Renal cortex interstitium (tissue), 15 donors: ENCODE measurements at places on chromosomes 6 and 20.

GRCh38 chr6:137763886-137764285 lies 103.2 kb upstream of the TNFAIP3 start:
- DNase-seq = no peak

DNA sequence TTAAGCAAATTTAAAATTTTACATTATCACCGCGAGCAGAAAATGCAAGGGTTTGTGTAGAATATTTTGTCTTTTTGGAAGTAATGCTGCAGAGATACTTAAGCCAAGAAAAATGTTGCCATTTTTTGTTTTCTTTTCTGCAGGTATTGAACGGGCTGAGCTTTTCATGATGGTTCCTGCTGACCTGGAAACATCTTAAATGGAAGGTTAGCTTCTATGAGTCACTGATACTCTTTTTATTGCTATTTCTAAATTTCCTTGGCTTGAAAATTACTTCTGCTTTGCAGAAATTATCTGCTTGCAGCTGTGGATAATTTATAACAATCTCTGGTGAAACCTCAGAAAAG lies 12.7 kb downstream of the SYTL3 start:
- DNase-seq = no peak

DNA sequence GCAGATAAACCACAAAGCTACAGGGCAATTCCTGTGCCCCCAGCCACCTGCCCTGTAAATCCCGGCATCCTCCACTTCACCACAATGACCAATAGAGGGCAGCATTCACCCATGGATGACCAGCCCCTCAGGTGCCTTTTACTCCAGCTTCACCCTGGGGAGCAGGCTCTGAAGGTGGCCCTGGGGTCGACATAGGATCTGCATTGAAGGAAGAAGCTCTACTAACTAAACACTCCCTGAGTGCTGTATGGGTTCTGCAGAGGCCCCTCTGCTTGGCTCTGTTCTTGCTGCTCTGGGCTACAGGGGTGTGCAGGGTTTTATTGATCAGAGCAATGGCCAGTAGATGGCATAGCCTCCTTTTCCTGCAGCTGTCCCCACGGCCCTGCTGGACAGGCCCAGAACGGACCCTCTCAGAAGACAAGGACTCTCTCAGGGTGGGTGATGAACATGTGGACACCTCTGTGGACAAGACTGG lies 20.3 kb downstream of the CST4 start:
- DNase-seq = peak; percentile 34

GRCh38 chr6:2853769-2854395 lies 12.2 kb upstream of the SERPINB1 start:
- no peak for DNase-seq

DNA sequence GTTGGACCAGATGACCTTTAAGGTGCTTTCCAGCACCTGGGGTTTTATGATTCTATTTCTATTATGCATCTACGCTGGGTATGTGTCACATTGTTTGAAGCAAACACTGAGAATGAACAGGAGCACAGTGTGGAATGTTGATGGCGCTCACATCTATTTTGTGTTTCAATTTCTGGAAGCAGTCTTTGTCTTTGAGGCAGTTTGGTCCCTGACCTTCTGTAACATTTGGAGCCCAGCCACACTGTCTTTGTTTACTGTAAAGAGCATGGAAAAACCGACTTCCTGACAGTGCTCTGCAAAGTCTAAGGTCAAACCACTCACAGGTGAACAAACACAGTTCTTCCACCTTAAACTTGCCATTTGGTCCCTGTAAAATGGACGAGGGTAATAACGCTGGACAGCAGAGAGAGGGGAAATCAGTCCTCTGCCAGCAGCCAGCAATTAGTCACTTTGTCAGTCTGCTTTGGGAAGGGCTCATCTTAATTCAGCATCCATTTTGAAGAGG lies 155.5 kb downstream of the PRL start:
- no peak for DNase-seq

DNA sequence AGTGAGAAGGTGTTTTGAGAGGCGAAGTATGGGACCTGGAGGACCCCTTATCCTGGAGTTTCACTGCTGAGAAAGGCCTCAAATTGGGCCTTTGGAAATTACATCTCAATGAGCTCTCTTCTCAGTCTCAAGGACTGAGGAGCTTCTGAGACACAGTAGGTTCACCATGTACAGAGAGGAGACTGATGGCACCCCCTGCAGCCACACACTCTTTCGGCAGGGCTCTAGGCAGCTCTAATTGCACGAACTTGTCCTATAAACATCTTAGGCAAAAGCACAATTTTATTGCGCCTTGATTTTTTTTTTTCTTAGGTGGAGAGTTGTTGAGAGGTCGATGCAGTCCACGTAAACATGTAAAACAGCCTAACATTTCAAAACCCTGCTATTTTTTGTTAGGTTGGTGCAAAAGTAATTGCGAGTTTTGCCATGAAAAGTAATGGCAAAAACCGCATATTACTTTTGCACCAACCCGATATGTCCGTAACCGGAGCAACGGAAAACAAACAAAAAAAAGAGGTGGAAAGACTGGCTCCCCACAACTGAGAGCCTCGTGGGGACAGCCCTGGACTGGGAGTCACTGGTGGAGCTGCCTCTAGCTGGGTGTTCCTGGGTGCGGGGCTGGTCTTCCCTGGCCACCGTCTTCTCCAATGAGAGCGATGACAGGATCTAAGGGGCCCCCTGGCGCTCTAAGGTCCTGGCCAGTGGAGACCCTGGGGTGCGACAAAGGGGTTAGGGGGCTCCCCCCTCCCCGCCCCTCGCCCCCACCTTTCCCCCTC lies 84.0 kb upstream of the EYA2 start:
- DNase-seq = no peak

DNA sequence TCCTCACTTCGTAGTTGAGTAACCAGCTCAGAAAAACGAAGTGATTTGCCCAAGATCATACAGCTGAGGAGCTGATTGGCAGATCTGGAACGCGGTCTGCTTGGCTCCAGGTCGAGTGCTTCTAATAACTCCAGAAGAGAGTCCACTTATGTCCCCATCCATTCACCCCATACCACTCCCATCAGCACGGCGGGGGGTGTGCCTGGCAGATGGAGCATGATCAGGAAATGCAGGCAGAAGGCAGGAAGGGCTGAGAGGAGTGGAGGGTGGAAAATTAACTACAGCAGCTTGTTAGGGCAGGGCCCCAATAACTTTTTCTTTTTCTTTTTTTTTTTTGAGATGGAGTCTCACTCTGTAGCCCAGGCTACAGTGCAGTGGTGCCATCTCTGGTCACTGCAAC lies 15.0 kb downstream of the FITM2 start:
- DNase-seq = no peak

GRCh38 chr6:71168233-71168765 lies 120.3 kb upstream of the OGFRL1 start:
- DNase-seq = no peak

- DNase-seq = no peak
These were observed 124.1 kb upstream of the NEDD9 start for GRCh38 chr6:11356404-11357155.

DNA sequence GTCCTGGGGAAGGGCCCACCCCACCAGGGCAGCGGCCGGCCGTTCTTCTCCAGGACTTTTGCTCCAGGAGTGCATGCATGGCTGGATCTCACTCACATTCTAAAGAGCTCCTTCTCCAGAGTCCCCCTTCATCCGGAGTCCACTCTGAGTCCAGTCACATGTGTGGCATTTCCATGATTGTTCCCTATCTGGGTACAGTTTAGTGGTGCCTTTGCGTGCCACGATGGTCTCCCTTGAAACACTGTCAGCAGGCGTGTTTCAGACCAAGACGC lies 20.9 kb downstream of the OSBPL2 start:
- no peak for DNase-seq

DNA sequence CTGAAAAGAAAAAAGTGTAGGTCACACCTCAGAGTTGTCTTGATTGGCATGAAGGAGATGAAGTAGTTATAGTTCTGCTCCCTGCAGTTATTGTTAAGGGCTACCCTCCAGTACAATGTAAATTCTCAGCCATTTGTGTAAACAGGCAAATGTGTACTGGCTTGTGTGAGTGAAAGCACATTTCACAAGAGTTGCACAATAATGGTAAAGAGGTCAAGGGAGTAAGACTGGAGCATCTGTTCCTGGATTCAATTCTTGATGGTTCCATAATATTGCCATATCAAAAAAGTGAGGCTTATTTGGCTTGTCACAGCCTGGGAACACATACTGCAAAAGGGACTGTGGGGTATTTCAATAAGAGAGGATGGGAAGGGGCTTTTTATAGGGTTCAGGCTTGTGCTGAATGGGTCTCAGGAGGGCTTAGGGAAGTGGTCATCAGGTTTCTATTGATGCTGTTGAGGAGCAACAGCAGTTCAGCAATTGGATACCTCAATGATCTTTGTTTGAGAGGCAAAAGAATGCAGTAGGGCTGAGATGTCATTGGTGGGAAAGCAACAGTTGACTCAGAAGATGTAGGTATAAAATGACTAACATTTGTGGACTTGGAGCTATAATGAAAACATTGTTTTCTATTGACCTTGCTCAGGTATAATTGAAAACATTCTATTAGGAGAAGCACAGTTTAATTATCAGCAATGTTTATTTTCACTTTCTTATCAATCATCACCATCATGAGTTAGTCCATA lies 402.6 kb downstream of the BCKDHB start:
- DNase-seq = no peak

GRCh38 chr6:159425421-159425820 lies 256.2 kb downstream of the FNDC1 start:
- DNase-seq = no peak

DNA sequence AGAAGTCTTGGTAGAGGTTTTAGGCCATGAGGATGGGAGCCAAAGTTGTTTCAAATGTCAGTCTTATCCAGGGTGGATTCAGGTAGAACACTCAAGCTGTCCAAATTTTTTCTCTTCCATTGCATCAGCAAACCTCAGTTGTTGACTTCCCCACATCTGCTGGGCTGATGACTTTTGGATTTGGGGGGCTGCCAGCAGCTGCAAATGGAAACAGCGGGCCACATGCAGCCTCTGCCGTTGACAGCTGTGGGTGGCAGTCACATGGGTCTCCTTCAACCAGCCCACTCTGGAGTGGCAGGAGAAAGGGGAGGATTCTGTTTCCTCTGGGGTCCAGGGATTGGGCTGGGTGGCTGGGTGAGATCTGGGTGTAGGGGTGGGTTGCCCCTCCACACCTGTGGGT lies 5.8 kb upstream of the MLN start:
- DNase-seq = no peak

DNA sequence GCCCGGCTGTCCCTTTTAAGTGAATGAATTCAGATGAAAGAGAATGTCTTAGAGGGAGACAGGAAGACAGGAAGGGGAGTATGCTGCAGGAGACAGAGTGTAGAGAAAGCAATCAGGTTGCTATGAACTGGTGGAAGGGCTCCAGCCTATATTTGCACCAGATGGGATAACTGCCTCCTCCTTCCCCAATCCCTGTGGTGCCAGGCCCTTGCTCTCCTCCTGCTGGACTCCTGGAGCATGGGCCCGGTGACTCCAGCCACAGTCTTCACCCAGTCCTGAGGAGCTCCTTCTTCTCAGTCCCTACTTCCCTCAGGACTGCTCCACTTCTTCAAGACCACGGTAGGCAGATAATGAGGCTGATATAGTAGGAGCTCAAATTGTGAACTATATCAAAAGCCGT lies 91.8 kb downstream of the TMEM200A start:
- DNase-seq = no peak

DNA sequence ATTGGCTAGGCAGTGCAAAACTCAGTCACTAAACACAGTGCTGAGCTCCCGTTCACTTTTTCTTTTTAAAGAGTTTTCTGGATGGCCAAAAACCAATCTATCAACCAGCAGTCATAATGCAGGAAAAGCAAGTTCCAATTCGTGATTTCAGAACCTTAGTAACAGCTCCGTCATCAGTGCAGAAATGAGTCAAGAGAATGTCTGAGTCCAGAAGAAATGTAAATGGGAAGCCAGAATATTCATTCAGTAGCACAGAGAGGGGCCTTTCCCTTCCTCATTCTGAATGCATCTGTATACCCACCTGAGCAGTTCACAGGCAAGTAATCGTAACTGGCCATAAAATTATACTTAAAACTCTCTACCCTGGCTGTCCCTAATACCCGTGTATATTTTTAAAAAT lies 20.4 kb downstream of the HUS1B start:
- no peak for DNase-seq

DNA sequence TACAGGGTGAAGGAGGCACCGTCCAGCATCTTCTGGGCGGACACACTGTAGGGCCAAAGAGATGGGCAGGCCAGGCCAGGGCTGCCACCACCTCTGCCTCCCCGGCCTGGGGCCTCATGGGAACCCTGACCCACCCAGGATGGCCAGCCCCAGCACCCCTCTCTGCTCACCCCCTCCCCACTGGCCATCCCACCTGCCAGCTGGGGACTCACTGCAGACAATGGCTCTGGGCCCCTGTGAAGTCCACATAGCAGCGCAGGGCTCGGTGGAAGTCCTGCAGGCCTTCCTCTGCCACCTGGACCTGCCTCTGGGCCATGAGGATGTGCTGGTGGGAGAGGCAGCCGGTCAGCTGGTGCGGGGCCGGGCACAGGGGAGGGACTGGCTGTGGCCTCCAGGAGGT lies 3.6 kb upstream of the C20orf144 start:
- no peak for DNase-seq

DNA sequence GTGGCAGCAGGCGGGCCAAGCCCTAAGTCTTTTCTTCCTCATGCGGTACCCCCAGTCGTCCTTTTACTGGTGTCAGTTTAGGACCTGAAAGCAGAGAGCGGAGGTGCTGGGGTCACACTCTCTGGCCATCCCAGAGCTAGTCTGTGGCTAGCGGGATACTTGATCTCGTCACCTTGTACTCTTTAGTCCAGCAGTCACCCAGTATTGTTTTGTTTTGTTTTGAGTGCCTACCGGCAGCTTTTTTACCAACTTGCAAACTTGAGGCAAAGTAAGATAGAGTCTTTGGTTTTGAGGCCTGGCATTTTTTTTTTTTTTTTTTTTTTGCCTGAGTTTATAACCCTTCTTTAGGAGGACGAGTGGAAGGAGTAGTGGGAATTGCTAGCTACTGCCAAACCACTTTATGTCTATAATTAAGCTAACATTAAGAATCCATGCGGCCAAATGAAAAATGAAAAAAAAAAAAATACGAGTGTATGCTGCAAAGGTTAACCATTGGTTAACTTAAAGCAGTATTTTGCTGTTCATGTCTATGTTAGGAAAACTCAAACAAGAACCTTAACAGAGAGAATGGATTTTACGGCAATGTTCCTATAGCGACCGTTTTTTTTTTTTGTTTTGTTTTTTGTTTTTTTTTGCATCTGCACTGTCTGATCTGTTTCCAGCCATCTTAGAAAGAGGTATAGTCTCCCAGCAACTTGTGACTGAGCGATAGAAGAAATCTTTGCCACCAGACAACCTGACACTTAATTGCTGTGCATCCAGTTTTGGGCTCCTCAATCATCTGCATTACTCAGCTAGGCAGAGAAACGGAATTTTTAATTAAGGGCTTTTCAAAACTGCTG lies 56.9 kb downstream of the FAM217A start:
- peak; percentile 23 for DNase-seq
